Stimulated activated CD4-positive, alpha-beta T cell treated with anti-CD3 and anti-CD28 coated beads, Interleukin-12 subunit alpha, Interleukin-12 subunit beta, amount 100 ng/mL, for 48 hours (primary cell): ENCODE measurements at places on chromosomes 3 and 15.

DNA sequence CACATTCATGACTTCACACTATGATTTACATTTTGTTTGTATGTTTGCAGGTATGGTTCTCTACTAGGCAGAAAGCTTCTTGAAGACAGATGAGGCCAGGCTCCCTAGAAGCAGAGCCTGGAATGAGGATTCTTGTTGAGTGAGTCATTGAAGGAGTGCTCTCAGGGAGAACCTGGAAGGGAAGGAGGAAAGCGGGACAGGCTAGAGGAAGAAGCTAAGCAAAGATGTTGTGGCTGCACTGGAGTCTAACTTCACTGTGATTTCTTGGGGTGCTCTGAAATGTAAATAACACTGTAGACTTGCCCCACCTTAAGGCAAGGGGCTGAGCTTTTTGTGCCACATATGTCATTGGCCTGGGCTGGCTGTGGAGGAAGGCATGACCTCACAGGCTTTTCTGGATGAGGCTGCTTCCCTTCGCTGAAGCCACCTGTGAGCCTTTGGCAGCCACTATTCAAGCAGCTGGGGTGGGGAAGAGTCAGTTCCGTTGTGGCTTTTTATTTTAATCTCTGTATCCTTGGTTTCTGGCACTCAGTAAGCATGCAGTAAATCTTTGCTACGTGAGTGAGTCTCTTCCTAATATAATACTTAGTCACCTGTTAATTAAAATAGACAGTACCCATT, 307.3 kb downstream of the SV2B start:
- DNase-seq = no peak

DNA sequence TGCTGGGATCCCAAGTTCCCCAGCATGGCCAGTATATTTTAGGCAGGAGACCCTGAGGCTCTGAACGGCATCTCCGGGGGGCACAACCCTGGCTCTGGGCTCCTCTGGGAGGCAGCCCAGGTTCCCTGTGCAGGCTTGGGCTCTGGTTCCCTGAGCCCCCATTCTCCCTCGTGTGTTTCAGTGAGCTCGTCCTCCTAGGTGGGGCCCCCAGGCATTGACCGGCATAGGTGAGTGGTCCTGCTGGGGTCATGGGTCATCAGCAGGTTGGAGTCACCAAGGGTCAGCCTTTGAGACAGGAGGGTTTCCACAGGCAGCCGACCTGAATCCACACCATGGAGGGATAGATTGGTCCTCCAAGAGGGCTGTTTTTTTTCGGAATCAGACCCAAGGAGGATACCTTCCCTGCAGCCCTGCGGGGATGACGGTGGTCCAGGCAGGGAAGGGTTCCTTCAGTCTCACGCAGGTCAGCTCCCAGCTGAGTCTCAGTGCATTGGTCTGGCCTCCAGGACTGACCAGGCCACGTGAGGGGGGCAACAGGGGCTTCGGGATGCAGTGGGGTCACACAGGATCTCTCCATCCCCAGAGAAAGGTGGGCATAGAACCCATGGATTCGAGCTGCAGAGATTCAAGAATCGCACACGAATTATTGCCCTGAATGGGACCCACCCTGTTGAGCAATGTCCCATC, 226.0 kb downstream of the SNRPN start:
- no peak for DNase-seq

GRCh38 chr3:97896547-97896946, 74.7 kb downstream of the CRYBG3 start:
- no peak for DNase-seq

GRCh38 chr15:80081390-80081789, 21.9 kb downstream of the ZFAND6 start:
- DNase-seq = no peak

GRCh38 chr3:37909067-37909911, 47.6 kb downstream of the CTDSPL start:
- DNase-seq = no peak

GRCh38 chr3:185558395-185558794, 6.0 kb upstream of the LIPH start:
- no peak for DNase-seq

- no peak for DNase-seq
These were observed 43.6 kb downstream of the CACNA2D2 start for GRCh38 chr3:50459785-50460184.

- DNase-seq = no peak
These were observed 286.8 kb upstream of the TRIM42 start for GRCh38 chr3:140391061-140391460.

DNA sequence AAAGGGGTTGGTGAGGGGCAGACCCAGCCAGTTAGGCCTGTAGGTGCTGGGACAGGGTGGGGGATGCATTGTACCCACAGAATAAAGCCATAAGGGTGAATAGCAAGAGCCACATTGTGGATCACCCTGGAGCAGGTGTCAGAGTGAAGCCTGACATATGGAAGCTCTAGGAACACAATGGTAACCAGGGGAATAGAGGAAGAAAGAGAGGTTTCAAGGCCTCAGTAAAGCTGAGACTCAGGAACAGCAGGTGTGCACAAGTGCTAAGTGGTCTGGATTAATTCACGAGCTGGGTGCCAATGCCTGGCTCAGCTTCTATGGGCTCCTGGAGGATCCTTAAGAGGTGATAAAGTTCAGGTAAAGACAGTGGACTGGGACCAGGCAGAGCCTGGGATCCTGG, 323.7 kb upstream of the CTNNB1 start:
- DNase-seq = no peak

- no peak for DNase-seq
These were observed 179.9 kb downstream of the AGBL1 start for GRCh38 chr15:86259589-86259988.

DNA sequence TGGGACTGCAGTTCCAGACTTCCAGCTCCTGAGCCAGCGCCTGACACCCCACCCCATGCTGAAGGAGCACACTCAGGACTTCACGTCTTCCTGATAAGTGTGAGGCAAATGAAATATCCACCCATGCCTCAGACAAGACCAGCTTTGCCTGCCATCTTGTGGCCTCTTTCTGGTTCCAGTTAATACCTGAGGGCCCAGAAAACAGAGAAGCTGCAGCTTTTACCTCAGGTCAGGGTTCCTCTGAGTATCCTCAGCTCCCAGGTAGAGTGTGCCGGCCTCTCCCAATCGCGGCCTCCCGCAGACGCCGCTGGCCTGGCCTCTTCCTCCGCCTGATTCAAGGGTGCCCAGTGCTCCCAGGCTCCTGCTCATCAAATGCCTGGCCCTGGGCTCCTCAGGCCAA, 5.1 kb upstream of the KLHL6 start:
- DNase-seq = no peak

GRCh38 chr3:123305192-123305591, 103.4 kb downstream of the SEC22A start:
- DNase-seq = no peak

GRCh38 chr15:101781928-101782327, 21.4 kb upstream of the OR4F6 start:
- DNase-seq = no peak

DNA sequence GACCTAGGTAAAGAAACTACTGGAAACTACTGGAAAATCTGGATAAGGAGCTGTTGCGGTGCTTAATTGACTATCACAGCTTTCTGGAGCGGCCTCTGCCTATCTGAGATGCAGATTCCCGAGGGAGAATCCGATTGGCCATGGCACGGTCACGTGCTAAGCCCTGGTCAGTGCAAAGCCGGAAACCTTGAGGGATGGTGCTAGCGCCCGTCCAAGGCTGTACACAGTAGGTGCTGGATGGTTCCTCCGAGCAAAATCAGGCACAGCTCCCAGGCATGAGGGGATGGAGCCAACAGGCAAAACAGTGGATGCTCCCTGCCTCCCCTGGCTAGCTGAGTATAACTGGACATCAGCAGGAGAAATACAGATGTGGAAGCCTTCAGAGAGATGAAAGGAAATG, 238.7 kb upstream of the HES1 start:
- no peak for DNase-seq

GRCh38 chr3:46950650-46951241, 25.8 kb downstream of the CCDC12 start:
- no peak for DNase-seq

- DNase-seq = no peak
These were observed 462.0 kb upstream of the ATP11B start for GRCh38 chr3:182331341-182331740.

GRCh38 chr3:42101481-42101880, 10.3 kb downstream of the TRAK1 start:
- no peak for DNase-seq
